ENCODE measurements at places on chromosomes 13 and 19.

GRCh38 chr13:33784738-33785137 lies 33.2 kb upstream of the RFC3 start:
- DNase-seq: no peak

- DNase-seq: no peak
Observed at GRCh38 chr19:40093416-40093815, 2.7 kb upstream of the ZNF780A start.

- DNase-seq: no peak
Observed at GRCh38 chr19:48878196-48879024, 6.2 kb downstream of the PPP1R15A start.

DNA sequence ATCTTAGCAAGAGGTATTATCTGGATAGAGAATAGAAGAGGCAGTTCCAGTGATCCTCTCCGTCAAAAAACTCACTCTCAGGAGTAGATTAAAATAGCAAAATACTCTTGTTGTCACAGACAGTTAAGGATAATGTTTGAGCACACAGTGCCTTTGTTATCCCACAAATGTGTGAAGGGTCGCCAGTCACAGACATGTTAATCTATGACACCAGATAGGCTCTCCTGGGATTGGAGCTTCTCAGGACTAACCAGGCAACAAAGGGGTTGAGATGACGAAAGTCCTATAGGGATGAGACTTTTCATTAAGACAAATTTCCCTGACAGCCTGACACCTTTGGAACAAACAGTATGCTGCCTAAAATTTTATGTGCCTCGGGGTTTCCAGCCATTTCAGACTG lies 1947.1 kb downstream of the OLFM4 start:
- DNase-seq: no peak

DNA sequence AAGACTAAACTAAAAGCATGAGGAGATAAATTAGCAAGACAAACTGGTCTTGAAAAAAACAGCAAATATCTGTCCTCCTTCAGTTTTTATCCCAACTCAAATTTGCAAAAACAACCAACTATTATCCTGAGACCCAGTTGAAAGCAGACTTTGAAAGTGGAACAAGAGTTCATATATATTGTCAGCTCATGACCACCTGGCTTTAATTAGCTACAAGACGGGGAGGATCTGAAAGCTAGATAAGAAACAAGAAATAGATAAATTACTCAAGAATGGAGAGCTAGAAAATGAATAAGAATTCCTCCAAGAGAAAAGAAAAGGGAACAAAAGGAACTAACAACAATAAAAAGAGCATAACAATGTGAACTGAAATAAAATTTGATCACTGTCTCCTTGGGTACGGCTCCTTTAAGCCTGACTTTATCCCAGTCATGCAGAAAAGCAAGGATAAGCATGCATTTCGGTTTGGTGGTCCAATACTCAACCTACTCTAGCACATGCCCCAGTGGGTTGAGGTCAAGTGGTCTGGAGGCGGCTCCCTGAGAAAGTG lies 246.9 kb downstream of the DCLK1 start:
- DNase-seq: no peak

DNA sequence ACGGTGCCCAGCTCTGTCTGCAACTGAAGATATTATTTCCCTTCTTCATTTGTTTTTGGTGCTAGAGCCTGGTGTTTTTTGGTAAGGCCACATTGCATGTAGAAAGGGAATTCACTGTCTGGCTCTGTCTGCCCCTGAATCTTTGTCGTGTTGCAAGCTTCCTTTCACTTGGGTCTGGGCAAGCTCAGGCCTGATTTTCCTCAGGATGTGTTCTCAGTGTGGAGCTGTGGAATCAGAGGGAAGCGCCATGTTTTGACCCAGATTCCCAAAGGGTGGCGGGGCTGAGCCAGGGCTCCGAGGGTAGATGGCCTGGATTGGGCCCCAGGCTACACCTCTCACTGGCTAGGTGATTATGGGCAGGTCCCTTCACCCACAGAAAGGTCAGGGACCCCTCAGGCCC lies 8.6 kb downstream of the PRKCSH start:
- no peak for DNase-seq

DNA sequence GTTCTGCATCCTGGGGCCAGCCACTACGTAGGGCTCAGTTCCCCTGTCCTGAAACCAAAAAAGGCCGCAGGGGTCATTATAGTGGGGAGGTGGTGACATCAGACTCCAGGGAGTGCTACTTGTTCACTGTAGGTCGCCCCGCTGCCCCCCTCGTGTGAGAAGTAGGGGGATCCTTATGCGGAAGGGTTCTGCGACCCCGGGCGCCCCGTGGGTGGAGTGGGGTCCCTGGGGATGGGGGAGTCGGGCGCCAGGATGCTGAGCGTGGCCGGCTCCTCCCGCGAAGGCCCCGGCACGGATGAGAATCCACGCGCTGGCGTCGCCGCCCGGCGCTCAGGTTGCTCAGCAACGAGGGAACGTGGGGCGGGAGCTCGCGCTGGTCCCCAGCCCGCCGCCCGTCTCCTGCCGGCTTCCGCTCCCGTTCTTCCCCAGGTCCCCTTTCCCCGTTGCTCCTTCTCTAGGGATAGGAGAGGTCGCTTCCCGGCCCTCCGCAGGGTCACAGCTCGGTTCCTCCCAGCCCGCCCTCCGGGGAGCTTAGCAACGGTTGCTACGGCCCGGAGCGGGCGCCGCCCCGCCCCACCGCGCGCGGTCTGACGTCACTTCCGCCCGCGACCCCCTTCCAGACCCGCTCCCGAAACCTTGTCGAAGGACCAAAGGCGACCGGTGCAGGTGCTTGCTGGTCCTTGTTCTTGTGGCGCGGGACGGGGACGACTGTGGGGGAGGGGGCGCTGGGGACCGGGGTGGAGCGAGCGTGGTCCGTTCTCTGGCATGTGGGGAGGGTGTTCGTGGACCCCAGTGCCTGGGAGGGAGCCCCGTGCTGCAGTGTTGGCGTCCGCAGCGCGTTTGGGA lies at the start of gene NAT14:
NAT14 (plus strand) TSS at position 596 of the 846 bp plus-strand sequence. CDS start 521 bp downstream, outside the sequence.
- peak; percentile 49 for DNase-seq

- no peak for DNase-seq
Observed at GRCh38 chr13:30078059-30078458, 227.6 kb upstream of the UBL3 start.

GRCh38 chr13:40341096-40341471 lies 325.4 kb downstream of the FOXO1 start:
- DNase-seq: no peak

GRCh38 chr13:51660813-51661212 lies 76.6 kb downstream of the WDFY2 start:
- DNase-seq: no peak

DNA sequence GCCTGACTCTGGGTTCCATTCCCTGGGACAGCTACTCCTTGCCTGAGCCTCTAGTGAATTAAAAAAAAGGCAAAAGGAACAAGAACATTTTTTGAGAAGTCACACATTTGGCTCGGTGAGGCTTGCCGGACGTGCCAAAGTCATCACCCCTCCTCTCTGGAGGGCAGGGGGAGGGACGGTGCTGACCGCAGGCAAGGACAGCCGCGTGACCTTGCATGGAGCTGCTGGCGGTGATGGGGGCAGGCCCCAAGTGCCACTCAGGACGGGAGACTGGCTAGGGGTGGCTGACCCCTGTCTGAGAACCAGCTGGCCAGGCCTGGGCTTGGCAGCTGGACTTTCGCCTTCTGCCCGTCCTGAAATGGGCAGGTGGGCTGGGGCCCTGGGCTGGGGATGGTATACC lies 26.4 kb downstream of the MAP2K2 start:
- no peak for DNase-seq

- DNase-seq: no peak
Observed at GRCh38 chr19:49120868-49121267, 1.5 kb downstream of the PPFIA3 start.

GRCh38 chr13:90683711-90684131 lies 663.8 kb upstream of the MIR17HG start:
- no peak for DNase-seq

GRCh38 chr19:50377517-50377916 lies 1.3 kb downstream of the NR1H2 start:
- no peak for DNase-seq

- DNase-seq: no peak
Observed at GRCh38 chr19:35107545-35107944, 8.1 kb upstream of the FXYD3 start.

DNA sequence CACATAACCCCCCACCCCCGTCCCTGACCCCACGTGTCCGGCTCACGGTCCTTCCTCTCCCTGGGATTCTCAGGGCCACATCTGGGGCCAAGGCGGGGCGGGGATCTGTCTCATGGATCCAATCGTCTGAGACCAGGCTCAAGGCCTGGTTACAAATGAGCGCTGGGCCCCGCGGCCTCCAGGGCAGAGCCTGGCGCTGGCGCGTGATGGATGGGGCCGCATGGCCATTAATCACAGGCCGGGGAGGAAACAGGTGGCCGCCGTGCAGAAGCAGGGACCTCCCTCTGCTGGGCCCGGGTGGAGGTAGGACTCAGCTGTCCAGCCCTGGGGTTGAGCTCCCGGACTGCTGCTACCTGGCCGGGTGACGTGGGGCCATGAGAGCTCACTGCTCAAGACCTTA lies 5.8 kb upstream of the TLE5 start:
- no peak for DNase-seq

GRCh38 chr19:33252971-33253370 lies 27.3 kb upstream of the SLC7A10 start:
- no peak for DNase-seq

- no peak for DNase-seq
Observed at GRCh38 chr13:72952529-72953141, 106.2 kb upstream of the KLF5 start.

- DNase-seq: peak; percentile 32
Observed at GRCh38 chr19:38047049-38047438, 140.0 kb downstream of the SIPA1L3 start.

DNA sequence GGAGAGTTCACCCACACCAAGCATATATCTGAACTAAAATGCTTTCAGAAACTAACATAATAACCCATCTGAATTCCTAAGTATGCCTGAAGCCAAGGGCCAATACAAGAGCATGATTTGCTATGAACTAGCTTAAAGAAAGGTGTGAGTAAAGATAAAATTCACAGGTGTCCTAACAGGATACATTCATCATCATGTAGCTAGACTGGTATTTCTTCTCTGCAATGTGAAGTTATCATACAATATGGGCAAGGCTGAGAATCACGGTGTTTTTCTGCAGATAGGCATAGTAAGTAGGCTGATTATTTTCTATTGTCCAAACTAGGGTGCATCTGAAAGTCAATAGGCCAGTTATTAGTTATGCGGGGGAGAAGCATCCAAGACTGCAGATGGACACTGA lies 63.1 kb downstream of the STK24 start:
- DNase-seq: no peak

DNA sequence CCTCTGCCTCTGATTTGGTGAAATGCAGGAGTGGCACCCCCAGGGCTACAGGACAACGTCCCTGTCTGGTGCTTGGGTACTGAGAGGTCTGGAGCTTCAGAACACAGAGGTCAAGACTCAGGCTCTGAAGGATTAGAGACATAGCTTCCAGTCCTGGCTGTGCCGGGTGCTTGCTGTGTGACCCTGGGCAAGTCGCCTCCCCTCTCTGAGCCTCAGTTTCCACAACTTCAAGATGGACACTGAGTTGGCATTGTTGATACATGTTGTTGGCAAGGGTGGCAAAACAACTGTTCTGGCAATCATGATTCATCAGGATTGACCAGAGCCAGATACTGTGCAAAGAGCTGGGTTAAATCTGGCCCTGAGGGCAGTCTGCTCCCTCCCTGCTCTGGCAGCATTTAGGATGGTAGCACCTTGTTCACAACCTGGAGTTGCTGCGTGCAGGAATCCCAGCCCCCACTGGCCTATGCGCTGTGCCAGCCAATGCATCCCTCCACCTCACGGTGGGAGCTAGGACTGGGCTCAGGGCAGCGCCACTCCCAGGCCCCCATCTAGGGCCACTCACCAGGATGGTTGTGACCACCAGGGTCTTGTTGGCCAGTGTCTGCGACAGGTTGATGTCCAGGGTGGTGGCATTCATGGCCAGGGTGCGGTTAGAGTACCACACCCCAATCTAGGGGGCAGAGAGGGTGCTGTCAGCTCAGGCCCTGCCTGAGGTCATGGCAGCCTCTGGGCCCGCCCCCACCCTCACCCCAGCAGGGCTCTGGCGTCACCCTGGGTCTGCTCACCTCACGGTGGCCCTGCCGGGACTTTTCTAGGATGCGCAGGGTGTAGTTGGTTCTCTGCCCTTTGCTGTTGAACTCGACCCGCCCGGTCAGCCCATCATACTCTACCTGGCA lies 16.7 kb downstream of the GRIK5 start:
- DNase-seq: no peak

GRCh38 chr13:30523211-30523610 lies 57.5 kb upstream of the HMGB1 start:
- DNase-seq: no peak

GRCh38 chr19:43639519-43640423 lies at the start of gene CADM4:
Gene CADM4 (minus strand): TSS chr19:43639850. CDS start chr19:43639790, 60 bp downstream.
- peak; percentile 44 for DNase-seq

GRCh38 chr13:57409656-57410055 lies 221.9 kb upstream of the PCDH17 start:
- no peak for DNase-seq

- no peak for DNase-seq
Observed at GRCh38 chr19:46783670-46784069, 4.7 kb downstream of the SLC1A5 start.

Data from stimulated activated CD4-positive, alpha-beta T cell treated with anti-CD3 and anti-CD28 coated beads, Interleukin-2, amount 100 ng/mL, for 4 hours (primary cell).